Fibroblast of lung (primary cell): ENCODE measurements at places on chromosomes 2 and 18.
A peak's percentile ranks its signal among the peaks of the same experiment; 100 is the strongest.

- no peak for DNase-seq
Measured at GRCh38 chr2:102356381-102356712, 751 bp downstream of the IL18R1 start.

DNA sequence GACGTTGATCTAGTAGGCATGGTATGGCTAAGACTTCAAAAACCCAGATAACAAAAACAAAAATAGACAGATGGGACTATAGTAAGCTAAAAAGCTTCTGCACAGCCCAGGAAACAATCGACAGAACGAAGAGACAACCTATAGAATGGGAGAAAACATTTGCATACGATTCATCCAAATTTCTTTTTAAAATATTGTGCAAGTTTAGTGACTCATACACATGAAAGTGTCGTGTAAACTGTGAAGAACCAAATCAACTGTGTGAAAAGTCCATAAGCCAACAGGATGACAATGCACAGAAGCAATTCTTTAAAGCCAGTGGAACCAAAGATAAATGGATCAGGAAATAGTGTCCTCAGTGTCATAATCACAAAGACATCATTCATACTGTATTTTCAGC is 671.1 kb downstream of the RNF144A start:
- no peak for DNase-seq

DNA sequence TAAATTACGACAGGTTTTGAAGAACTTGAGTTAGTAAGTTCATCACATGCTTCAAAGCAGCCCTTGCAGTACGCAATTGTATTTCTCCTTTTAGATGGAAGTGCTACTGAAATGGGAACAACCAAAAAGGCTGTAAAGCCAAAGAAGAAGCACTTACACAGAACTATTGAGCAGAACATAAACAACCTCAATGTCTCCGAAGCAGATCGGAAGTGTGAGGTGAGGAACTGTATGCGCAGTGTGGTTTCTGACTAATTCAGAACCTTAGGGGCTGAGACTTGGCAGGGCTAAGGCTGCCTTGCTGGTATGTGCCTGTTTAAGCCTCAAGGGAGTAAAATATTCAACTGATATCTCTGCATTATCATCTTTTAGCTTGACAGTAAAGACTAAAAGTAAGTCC is 8.4 kb downstream of the NCAPH start:
- peak; percentile 73 for DNase-seq

DNA sequence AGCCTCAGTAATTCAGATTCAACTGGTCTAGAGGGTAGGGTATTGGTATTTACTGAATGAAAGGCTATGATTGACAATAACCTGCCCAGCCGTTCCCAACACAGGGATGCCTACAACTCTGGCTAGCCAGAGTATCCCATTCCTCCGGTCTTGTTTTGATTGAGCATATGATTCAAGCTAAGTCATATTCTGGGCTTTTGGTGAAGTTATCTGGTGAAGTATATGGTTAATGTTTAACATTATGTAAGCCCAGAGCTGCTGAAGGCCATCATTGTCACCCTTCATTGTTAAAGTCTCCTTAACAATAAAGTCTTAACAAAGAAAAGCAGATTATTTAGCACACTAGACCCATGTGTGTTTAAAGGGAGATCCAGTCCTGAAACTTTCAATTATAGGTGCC is 152.6 kb downstream of the EXOC6B start:
- no peak for DNase-seq

- no peak for DNase-seq
Measured at GRCh38 chr2:72028996-72029395, 118.7 kb downstream of the CYP26B1 start.

GRCh38 chr2:136179602-136179975 is 61.6 kb upstream of the CXCR4 start:
- DNase-seq: no peak

GRCh38 chr18:13217466-13217961 is 1.0 kb upstream of the LDLRAD4 start:
- peak; percentile 38 for DNase-seq

DNA sequence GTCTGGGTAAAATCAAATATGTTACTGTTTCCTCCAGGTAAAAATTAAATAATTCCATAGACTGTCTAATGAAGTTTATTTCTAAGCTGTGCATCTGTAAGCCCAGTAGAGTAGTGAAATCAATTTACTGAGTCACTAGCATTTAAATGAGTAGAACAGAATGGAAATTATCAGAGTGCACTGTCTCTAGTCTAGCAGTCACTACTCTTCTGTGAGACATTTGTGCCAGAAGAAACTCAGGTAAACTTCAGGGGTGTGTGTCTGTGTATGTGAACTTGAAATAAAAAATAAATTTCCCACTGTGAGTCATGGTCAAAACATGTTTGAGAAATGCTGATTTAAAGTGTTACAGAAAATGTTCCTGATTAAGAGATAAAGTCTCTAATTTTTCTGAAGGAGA is 146.4 kb downstream of the RIF1 start:
- DNase-seq: no peak

DNA sequence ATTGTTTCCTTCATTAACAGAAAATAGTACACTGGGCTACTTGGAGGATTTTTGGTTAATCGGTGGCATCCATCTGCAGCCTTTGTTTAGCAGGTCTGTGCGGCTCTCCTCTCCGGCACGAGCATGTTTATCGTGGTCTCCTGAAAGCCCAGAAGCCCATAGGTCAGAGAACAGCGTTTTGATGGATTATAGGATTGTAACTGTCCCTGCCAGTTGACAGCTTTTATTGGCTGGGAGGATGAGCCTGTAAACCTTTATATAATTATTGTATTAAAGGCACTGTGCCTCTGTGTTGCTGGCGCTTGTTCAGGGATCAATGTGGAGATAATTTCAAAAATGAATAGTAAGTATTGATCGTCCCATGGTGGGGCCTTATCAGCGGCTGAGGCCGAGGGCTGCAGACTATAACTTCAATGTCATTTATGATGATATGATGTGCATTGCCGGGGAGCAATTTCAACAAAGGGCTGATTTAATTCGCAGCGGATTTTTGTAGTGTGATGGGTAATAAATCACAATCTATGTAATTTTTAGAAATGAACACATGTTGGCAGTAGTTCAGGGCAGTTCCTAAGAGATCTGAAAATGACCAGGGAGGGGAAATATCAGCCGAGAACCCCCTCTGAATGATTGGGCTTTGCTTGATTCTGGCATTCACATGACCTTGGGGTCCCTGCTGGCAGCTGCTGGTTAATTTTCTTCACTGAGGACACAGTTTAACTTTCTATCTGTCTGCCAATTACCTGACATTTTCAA is 736.1 kb downstream of the GALR1 start:
- no peak for DNase-seq

GRCh38 chr2:105764059-105764458 is 19.3 kb downstream of the NCK2 start:
- no peak for DNase-seq

- DNase-seq: no peak
Measured at GRCh38 chr2:3040066-3040428, 337.6 kb downstream of the EIPR1 start.

GRCh38 chr18:24770311-24771024 is 310.0 kb downstream of the HRH4 start:
- DNase-seq: no peak

GRCh38 chr18:53764086-53764485 is 460.4 kb downstream of the MBD2 start:
- DNase-seq: no peak

- peak; percentile 50 for DNase-seq
Measured at GRCh38 chr2:216404010-216404618, 8.2 kb upstream of the SMARCAL1 start.

DNA sequence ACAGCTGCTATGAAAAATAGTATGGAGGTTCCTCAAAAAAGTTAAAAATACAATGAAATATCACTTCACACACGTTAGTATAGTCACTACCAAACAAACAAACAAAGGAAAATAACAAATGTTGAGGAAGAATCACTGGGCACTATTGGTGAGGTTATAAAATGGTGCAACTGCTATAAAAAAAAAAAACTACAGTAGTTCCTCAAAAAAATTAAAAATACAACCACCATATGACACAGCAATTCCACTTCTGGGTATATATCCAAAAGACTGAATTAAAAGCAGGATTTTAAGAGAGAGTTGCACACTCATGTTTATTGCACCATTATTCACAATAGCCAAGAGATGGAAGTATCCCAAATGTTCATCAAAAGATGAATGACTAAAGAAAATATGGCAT is 80.9 kb upstream of the POU3F3 start:
- no peak for DNase-seq

GRCh38 chr2:219689676-219690628 is 62.5 kb downstream of the SLC4A3 start:
- DNase-seq: peak; percentile 76

- peak; percentile 0 for DNase-seq
Measured at GRCh38 chr2:84077496-84077895, 381.6 kb downstream of the SUCLG1 start.

DNA sequence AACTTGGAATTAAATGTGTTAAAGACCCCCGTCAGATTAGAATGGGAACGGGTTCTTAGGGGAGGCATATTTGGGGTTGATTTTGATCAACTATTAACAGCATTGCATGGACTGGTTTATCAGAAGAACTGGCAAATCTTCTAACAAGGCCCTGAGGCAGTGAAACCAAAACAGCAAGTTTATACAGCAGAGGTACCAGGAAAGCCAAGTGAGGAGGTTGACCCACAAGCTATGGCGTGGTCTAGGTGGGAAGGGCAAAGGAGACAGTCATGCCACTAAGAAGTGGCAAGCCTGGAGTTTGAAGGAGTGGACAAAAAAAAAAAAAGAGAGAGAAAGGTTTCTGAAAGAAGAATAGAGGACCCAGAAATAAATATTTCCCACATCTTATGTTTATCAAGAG is 187.0 kb downstream of the MREG start:
- DNase-seq: no peak

DNA sequence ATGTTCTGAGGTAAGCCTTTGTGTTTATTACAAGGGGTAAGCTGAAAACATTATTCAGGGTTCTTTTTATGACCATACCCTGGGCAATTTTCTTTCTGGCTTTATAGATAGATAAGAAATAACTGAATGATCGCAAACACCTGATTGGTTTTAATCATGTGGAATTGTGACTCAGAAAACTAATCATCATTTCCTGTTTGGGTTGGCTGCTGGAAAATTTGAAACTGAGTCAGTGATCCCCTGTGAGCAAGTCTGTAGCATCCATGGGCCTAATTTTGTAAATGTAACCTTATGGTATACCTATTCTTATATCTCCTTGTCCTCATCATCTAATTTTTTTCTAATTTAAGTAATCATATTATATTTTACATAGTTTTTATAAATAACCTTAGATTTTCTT is 34.3 kb downstream of the CCDC68 start:
- DNase-seq: peak; percentile 53

GRCh38 chr2:150919901-150920300 is 341.8 kb downstream of the RBM43 start:
- DNase-seq: peak; percentile 49

GRCh38 chr2:231671270-231672050 is 36.9 kb upstream of the PTMA start:
- no peak for DNase-seq

DNA sequence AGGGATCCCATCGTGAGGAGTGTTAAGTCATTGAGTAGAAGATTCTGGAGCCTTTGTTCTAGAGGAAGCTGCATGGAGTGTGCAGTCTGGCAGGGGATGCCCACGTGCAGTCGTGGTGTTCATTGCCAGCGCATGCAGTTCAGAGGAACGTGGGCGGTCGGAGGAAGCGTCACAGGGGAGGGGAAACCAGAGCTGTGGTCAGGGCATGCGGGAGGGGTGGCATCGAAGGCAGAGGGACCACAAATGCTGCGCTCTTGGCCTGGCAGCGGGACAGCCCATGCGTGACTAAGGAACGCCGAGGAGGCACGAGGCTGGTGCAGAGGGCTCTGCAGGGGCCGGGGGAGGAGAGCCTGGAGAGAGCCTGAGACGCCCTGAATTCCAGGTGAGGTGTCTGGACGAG is 141.1 kb downstream of the KLHL29 start:
- no peak for DNase-seq

GRCh38 chr2:69989441-69990105 is 28.1 kb upstream of the ASPRV1 start:
- no peak for DNase-seq

GRCh38 chr2:46813020-46813415 is 102.6 kb downstream of the MCFD2 start:
- DNase-seq: peak; percentile 94

DNA sequence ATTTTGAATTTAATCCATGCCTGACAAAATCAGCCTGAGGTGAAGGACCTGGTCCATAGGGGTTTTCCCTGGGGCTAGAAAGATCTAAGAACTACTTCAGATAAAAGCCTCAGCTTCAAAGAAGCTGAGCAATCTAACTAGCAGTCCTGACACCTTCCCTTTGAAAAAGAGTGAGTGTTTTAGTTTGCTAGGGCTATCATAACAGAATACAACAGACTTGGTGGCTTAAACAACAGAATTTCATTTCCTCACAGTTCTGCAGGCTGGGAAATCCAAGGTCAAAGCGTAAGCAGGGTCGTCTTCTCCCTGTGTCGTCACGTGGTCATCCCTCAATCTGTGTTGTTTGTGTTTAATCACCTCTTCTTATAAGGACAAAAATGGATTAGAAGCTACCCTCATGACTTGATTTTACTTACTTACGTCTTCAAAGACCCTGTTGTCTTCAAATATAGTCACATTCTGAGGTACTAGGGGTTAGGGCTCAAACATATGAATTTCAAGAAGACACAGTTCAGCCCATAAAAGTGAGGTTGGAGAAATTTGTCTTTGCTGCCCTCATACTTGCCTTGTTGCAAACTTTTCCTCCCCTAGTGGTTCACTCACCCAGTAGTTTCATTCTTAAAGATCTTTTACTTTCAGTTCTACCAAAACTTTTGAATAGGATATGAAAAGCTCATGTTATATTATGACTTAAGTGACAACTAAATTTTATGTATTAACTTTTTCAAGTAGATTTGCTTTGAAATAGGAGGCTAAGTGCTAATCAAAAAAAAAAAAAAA is 673.8 kb downstream of the ARHGAP15 start:
- DNase-seq: no peak

DNA sequence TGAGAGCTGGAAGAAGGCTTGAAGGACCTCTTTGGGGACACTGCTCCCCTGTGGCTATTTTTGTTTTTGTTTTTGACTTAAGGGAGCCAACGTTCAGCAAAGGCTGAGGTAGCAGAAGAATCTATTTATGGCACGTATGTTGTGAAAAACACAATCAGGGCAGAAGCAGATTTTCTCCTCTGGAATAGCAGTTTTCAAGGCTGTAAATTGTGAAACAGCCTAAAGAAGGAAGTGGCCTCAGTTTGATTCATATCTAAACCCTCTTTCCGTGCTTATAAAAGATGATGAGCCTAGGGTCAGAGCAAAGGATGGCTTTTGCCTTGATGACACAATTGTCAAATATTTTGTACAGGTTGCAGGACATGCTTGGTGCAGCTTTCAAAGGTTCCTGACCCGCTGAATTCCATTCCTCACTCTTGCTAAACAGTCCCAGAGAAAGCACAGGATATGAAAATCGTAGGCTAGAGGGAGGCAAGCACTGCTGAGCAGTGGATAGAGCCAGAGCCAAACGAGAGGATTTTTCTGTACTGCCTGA is 106.2 kb upstream of the DLX2 start:
- DNase-seq: peak; percentile 26
